ENCODE measurements at places on chromosomes 2 and 18.
A peak's percentile ranks its signal among the peaks of the same experiment; 100 is the strongest.

DNA sequence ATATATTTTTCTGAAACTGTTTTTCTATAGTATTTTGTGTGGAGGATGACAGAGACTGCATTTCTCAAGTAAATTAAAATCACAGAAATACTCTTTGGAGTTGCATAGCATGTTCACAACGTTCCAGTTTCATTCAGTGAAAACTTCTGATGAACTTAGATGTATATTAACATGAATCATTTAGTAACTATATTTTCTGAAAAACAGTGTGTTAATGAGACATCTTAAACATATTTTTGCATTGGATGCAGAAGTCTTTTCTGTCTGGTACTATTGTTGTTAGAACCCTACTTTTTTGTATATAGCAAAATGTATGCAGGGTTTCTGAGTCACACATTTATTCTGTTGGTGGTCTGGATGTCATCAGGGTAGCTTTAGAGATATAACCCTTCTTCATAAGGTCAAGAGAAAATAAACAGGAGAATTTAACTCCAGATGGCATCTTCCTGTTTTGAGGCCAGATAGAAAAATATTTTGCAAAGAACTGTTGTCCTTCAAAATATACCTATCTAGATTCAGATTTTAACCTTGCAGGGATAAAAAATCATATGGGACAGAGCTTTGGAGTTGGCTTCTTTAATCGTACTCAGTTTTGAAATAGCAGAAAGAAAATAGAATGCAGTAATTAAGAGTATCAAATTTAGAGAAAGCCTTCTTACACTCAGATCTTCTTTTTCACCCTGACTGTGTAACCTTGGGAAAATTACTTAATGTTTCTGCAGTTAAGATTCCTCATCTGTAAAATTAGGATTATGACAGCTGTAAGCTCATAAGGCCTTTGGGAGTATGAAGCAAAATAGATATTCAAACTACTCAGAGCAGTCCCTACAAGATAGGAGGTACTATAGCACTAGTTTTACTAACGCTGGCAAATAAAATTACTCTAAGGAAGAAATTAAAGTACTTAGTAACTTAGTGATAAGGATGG, 5.3 kb downstream of the COL3A1 start:
- DNase-seq: no peak

DNA sequence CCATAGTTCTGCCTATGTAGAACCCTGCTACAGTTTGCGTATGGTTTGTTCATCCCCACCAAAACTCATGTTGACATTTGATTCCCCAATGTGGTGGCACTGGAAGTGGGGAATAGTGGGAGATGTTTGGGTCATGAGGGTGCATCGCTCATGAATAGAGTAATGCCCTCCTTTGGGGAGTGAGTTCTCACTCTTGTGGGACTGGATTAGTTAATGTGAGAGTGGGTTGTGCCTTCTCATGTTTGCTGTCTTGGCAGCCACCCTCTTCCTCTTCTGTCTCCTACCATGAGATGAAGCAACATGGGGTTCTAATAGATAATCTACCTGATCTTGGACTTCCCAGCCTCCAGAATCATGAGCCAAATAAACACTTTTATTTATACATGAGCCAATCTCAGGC, 237.2 kb upstream of the APCDD1 start:
- no peak for DNase-seq

DNA sequence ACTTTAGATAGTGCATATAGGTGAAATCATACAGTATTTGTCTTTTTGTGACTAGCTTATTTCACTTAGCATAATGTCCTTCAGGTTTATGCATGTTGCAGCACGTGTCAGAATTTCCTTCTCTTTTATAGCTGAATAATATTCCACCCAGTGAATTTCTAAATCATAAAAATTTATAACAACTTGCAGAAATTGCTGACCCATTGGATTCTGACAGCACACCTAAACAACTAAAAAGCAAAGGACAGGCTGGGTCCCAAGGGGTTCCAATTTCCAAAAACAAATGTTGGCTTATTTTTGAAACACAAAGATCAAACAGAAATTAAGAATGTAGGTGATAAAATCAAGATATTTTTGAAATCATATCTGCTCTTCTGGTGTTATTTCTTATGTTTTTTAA, 86.5 kb upstream of the ACKR3 start:
- DNase-seq: no peak

DNA sequence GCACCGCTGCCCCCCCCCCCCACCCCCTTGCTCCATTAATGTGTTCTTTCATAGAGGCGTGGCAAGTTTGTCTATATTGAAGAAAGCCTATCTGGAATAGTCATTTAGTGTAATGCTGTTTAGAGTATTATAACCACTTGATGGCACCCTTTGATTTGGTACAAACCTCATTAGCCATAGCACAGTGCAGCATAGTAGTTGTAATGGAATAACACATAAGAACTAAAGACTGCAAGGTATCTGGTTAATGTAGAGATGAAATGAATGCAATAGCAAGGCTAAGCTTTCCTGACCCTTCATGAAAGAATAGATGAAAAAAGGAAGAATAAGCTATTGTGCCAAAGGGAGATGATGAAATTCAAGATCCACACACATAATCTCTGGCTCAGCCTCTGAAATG, 81.9 kb downstream of the EHBP1 start:
- peak; percentile 29 for DNase-seq

- DNase-seq: no peak
These were observed 277.3 kb downstream of the PTPRM start for GRCh38 chr18:7844418-7844817.

- no peak for DNase-seq
These were observed 424.5 kb downstream of the STK39 start for GRCh38 chr2:167822690-167823465.

GRCh38 chr18:62603979-62604378, 81.2 kb downstream of the ZCCHC2 start:
- DNase-seq: no peak

- no peak for DNase-seq
These were observed 126.3 kb downstream of the C2orf74 start for GRCh38 chr2:61288070-61288841.

DNA sequence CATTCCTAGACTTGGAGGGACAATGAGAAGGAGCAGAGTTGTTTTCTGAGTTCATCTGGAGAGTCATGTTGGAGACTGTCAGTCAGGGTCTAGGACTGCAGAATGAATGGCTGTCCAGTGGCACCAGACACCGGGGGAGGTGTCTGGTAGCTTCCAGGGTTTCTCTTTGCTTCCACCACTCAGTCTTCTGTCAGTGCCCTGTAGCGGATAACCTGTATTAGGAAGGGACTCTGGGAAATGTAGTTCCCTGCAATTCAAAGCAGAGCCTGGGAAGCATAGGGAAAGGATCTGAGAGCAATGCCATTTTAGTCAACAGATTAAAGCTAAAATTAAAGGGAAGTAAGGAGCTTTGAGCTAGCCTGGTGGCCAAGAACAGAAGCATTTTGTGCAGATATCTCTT, 257.9 kb downstream of the THSD7B start:
- peak; percentile 34 for DNase-seq

DNA sequence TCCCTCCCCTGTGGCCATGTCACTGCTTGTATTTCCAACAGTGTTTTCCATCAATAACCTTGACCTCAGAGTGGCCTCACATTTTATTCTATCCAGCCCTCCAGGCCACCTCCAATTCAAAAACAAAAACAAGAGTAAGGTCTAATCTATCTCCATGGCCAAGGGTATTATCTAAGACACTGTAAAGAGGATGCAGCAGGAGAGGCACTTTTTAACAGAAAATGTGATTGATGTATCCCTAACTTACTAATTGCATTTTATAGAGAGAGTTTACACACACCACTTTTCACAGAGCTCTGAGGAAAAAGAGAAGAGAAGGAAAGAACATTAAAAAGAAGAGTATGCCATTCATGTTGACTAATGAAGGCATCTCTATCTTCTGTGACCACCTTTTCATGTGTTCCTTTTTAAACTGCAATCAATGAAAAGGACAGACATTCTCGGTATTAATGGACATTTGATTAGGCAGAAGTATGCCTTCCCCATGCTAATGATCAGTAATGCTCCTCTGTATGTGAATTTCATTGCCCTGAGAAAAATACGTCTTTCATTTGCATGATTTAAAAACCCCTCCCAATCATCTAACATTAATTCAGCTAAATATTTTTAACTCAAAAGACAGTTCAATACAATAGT, 653.3 kb upstream of the POU3F3 start:
- no peak for DNase-seq
